ENCODE measurements at places on chromosomes 5 and 9.
A peak's percentile ranks its signal among the peaks of the same experiment; 100 is the strongest.

GRCh38 chr9:11204521-11204920, 591.7 kb upstream of the PTPRD start:
- DNase-seq = no peak

GRCh38 chr9:88173378-88173999, 35.2 kb upstream of the SPATA31C2 start:
- peak; percentile 47 for DNase-seq

DNA sequence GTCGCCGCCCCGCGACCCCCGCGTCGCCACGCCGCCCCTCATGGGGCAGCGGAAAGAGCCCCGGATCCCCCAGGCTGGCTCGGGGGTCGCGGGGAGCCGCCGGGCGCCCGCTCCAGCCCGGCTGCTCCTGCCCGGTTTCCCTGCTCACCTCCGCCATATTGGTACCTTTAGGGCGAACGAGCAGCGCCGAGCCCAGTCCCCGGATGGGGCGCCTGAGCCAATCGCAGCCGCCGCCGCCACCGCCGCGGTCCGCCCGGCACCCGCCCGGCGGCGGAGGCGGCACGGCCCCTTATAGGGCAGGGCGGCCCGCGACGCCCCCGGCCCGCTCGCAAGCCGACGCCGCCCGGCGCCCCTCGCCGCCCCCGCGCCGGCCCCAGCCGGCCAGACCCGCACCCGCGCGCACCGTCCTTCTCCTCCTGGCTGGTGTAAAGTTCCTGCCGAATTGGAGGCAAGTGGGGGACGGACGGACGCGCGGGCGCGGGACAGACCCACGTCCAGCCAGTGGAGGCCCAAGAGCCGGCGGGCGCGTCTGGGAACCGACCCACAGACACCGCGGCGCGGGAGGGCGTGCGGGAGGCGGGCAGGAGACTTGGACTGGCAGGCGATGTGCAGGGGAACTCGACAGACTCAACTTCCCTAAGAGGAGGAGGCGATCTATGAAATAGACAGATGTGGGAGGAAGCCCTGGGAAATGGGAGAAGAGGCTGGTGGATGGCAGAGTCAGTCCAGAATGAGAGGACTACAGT, at the start of gene MIER3:
Gene MIER3 (minus strand): TSS at position 178 of the 746 bp plus-strand sequence. CDS start 21 bp downstream, at position 157.
- DNase-seq = peak; percentile 82

GRCh38 chr5:52731274-52732027, 56.3 kb upstream of the ITGA1 start:
- DNase-seq = no peak

GRCh38 chr5:165188556-165189175, 1683.2 kb downstream of the MAT2B start:
- DNase-seq = peak; percentile 23

GRCh38 chr9:99368341-99369326, 146.6 kb downstream of the SEC61B start:
- DNase-seq = no peak

DNA sequence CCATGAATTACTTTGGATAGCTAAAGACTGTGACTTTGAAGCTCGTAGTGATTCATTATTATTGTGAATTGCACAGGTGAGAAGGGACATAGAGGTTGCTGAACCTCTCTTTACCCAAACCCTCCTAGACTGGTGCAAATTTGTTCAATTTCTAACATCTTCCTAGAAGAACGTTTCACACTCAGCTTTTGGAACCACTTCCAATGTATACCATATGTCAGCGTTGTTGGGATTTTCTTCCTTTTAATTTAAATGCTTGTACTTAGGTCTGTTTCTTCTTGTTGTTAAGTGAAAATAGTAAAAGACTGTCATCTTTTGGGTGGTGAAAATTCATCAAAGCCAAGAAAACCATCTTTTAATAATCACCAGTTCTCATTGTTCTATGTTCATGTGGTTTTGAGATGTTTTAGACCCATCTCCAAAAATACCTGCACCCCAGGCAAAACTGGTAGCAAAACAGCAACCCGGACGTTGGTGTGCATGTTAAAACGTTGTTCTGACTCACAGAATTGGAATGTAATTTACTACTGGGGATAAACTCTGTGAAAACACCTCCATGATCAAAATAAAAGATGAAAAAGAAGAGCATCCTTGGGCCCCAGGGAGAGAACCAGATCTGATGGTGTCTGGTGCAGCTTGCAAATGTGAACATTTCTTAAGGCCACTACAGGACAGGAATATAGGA, 238.3 kb downstream of the NPR3 start:
- no peak for DNase-seq

DNA sequence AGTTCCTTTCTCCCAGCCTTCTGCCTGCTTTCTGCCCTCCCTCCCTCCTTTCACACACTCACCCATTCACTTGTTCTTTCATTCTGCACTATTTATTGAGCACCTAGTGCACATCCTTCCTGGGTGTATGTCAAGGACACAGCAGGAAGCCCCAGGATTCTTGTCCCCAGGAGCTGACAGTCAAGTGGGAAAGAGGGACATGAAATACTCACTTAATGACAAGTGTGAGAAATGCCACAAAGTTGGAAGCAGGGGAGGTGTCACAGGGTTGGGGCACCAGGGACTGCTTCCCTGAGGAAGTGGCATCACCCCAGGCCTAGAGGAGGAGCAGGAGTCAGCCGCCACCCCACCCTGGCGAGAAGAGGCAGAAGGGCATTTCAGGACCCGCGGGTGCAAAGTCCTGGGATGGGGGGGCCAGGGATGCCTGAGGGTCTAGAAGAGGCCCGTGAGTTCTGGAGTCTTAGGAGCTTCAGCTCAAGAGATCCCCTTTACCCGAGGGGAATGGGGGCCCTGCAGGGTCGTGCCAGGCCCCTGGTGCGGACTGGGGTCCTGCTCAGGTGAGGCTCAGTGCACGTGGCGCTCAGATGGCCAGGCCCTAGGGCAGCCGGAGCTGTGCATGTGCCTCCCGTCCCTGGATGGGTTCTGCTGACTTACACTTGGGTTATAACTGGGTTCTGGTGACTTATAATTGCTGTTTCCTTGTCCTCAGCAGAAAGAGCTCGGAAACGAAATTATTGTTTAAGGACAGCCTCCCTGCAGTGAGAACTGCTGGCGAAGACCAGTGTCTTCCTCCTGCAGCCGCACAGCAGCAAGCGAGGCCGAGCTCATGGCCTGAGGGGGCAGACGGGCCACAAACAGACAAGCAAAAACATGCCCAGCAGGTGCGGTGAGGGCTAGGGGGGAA, 16.9 kb upstream of the LAMC3 start:
- no peak for DNase-seq

DNA sequence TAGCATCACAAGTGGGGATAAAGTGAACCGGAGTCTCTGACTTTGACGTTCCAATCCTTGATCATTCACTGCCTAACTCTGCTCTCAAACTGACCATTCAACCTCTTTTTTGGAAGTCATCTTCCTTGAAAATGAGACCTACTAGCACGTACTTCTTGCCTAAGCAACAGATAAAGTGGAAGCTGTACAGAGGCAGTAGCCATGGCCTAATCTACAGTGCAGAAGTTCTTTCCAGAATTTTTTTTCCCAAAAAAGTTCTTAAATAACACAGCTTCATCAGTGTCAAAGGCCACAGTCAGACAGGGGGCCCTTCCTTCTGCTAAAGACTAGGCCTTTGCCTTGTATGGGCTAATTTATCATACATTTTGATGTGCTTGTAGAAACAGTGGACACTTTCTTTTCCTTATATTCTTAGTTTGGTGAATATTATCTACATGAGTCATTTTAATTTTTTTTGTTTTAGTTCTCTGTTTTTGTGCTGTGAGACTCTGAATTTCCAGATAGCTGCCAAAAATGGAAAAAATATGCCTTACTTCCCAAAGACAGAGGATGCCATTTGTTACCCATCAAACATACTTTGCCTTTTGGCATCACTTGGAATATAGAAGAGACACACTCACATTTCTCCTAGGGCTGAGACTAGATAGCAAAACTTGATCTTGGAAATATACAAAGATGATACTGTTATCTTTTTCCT, 96.3 kb upstream of the VCAN start:
- no peak for DNase-seq

- no peak for DNase-seq
These were observed 56.8 kb downstream of the GLIS3 start for GRCh38 chr9:4243113-4243512.

DNA sequence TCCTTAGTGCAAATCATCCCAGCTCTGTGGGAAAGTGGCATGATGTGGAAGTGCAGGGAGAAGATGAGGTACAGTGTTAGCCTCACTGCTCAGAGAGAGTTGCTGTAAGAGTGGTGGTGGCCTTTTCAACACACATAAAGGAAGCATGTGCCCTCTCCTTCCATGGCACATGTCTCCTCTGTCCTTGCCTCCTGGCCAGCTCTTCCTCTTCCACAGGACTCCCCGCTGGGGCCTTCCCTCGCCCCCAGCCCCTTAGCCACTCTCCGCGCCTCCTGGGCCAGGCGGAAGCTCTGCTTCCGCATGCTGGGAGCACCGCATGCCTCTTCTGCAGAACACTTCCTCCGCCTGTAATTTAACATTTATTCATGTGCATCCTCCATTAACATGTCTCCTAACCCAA, 4.8 kb upstream of the KCNMB1 start:
- DNase-seq = peak; percentile 13

- no peak for DNase-seq
These were observed 82.8 kb downstream of the COL5A1 start for GRCh38 chr9:134724202-134724911.

- DNase-seq = no peak
These were observed 367.7 kb downstream of the CDK5RAP2 start for GRCh38 chr9:120212153-120212852.

DNA sequence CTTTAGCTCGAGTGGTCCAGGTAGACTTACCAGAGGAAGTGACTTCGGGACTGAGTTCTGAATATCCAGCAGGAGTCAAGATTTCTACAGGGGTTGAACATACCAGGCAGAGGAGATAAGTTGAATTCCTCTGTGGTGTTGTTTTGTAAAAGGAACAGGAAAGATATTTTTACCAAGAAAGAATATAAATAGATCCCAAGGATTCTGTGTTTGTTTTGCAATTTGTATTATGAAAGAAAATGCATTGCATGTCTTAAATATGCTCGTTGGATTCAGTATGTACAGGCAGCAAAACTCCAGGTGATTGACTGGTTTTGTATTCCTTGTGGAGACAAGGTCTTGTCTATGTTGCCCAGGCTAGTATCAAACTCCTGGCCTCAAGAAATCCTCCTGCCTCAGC, 197.8 kb downstream of the FRMD3 start:
- no peak for DNase-seq

DNA sequence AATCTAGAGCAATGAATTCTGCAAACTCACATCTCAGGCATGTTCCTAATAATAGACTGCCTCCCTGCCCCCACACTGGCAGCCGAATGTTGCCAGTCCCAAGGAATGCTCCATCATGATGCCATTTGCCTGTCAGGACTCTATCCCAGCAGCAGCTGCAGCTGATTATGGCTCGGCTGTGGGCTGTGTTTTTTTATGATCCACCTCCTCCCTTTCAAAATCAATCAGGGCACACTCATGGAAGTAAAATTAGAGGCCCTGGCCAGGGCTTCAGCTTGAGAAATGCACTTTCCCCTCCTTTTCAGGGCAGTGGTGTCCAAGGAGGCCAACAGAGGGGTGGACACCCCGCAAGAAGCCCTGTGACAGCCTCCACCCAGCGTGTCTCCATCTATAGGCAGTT, 176.7 kb upstream of the S1PR3 start:
- DNase-seq = no peak

DNA sequence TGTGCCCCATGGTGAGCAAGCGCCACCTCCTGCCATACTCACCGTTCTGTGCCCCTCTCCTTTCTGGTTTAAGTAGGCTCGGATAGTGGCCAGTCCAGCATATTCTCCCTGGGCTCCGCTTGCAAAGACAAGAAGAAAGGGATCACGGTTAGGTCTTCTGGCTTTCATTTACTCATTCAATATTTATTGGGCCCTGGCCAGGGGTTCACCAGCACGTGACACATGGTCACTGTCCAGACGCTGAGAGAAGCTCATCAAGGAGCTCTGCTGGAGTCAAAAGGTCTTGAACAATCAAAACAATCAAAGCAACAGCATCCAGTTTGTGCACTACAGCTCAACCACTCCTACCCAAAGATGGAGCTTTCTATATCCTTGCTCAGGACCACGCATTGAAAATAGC, 80.2 kb downstream of the GLDC start:
- DNase-seq = no peak

DNA sequence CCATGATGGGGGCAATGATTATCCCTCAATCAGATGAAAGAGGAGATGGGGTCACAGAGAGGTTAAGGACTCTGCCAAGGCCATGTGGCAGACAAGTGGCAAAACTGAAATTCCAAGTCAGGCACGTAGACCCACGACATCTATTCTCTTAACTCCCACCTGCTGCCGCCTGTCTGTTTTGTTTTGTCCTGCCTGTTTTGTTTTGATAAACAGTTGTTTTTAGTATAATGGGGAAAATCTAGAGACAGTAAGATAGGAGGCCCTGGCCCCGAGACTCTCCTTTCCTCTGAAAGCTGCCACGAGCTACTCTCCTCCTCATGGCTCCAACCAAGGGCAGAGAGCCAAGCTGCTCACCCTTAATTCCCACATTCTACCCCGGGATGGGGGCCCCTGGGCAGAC, 4.9 kb downstream of the FSTL4 start:
- DNase-seq = no peak

- peak; percentile 75 for DNase-seq
These were observed 22.5 kb upstream of the JAKMIP2 start for GRCh38 chr5:147805030-147805454.

DNA sequence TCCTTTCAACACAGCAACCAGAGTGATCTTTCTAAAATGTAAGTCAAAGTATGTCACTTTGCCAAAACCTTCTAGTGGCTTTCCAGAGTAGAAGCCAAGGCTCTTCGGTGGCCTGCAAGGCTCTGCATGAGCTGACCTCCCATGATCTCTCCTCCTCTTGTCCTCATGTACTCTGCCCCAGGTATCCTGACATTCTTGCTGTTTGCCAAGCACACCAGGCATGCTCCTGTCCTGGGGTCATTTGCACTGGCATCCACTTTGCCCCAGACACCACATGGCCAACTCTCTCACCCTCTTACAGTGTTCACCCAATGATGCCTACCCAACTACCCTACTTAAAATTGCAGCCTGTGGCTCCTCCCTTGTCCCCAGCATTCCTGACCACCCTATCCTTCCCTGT, 86.3 kb downstream of the ZNF618 start:
- DNase-seq = no peak

- no peak for DNase-seq
These were observed 28.1 kb downstream of the TMOD1 start for GRCh38 chr9:97529363-97530076.

DNA sequence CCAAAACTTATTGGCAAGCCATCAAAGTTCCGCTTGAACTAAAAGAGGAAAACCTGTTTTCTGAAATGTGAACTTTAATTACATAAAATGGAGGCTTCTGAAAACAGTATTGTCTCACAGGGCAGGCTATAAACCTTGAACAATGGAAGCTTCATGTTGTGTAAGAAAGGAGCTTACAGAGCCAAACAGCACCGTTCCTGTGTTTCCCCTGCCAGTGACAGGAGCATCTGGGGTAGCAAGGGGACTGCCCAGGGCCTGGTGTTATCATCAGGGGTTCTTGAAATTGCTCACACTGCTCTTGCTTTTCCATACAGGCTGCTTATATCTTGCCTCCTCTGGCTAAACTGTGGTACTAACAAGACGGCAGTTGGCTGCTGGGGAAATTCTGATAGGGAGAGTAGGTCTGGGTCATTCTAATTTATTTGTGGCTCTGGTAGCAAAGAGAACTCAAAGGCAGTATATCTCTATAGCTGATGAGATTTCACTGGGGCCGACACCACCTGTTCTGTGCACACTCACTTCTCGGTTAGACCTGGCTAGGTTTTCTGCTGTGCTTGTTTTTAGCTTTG, 40.4 kb downstream of the BASP1 start:
- peak; percentile 25 for DNase-seq

Data from CD4-positive, alpha-beta T cell treated with Interleukin-1 beta for 1 hour (primary cell).